Fibroblast of the aortic adventitia (primary cell): ENCODE measurements at places on chromosomes 5 and 9.

- DNase-seq = no peak
Measured at GRCh38 chr9:84062538-84062937, 81.9 kb downstream of the RMI1 start.

DNA sequence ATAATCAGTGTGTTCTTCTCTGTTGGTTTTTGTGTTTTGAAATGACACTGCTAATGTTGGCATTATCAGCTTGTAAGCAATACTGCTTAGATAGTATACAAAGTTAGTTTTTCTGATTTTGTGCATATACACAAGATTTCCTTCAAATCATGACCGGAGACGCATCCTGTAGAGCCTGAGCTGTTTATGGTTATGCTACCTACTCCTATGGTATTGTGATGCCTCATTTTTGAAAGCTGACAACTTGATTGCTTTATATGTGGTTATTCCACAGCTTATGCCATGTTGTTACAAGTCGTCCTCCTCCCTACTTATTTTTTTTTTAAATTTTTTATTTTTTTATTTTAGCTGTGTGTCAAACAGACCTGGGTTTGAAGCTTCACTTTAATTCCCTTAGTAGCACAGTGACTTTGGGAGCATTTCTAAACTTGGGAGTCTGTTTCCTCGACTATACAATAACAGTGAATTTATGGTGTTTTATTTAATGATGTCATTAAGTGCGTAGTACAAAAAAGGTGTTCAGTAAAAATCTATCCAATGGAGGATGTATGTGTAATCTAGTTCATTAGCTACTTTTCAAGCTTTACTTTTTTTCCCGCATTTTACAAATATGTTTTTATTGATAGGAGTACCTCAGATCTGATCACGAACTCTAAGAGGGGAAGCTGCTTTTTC is 59.5 kb downstream of the PARP8 start:
- DNase-seq = no peak

DNA sequence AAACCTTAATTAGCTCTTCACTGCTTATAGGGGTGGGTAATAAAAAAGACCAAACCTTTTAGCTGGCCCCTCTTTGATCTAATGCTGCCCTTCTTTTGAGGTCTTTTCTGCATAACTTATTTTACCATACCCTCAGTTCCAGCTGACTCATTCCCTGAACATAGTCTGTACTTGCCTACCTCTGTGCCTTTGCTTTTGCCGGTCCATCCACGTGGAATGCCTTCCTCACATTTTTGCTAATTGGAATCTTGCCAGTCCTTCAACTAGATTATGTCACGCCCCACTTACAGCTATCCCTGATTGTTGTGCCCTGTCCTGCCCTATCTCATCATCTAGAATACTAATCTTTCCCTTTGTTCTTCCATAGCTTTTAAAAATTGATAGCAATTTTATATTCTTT is 44.2 kb downstream of the FAF2 start:
- peak; percentile 13 for DNase-seq

GRCh38 chr5:124337996-124338395 is 408.4 kb downstream of the ZNF608 start:
- peak; percentile 59 for DNase-seq

- no peak for DNase-seq
Measured at GRCh38 chr5:61999371-61999770, 306.6 kb upstream of the KIF2A start.

GRCh38 chr5:122008061-122008460 is 46.3 kb downstream of the SRFBP1 start:
- DNase-seq = no peak

DNA sequence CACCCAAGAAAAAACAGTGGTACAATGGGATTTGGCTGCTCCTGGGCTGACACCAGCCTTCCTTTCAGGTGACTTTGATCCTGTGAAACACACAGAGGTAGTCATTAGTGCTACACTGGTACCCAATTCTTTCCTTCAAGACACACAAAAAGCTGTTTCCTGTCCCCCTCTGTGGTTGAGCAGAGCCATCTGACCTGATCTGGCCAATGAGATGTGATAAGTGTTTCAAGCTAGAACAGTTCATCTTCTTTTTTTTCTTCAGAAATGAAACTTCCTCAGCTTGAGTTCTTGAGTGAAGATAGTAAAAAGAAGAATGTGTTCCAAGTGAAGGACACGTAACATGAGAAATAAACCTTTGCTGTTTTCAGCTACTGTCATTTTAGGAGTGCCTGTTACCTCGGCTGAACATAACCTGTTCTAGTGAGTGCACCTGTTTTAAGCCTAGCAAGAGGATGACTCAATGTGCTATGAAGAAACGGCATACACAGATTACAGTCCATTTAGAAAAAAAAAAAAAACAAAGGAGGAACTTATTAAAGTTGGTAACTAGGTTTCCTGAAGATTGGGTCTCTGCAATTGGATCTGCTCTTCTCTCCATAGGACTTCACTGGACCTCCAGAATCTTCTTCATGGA is 287.8 kb downstream of the GAS1 start:
- DNase-seq = no peak

DNA sequence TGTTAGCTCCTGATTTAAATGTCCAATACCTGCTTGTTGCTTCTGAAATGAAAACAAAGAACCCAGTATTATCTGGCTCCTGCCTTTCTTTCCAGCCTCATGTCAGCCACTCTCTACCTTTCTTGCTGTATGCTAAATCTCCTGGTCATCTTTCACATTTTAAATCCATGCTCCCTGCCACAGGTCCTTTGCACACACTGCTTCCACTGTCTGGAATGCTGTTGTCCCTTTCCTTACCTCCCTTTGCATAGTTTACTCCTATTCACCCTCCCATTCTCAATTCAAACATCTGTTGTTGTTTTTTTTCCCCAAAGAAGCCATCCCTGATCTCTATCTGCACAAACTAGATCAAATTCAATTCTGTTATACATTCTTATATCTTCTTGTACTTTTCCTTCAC is 97.0 kb upstream of the NR4A3 start:
- no peak for DNase-seq

GRCh38 chr5:35617435-35618303 is at the start of gene SPEF2:
TSS of gene SPEF2 (plus strand) at chr5:35617863. CDS start at chr5:35617998, 135 bp downstream.
- peak; percentile 89 for DNase-seq

DNA sequence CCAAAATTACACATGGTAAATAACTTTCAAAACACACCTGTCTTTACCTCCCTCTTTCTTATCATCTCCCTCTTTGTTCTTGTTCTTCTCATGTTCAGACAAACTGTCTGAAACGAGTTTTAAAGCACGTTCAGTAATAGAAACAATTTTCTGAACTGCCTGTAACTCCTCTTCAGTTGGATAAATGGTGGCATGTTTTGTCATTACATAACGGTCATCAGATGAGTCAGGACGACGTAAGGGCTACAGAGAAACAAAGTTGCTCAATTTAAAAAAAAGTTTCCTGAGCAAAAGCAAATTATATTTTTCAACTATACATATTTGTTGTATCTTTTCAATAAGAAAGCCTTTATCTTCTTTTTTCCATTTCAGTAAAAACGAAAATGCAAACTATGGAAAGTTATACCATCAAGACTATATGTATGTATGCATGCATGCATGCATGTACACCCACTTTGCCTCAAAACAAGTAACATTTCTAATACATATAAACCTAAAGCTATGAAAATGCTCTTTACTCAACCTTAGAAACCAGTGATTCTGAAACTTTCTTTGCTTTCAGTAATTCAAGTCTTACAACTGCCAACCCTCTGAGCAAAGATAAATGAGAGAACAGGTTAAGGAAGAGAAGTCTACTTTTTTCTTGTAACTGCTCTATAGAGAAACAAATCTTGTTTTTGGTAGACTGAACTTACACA is 56.0 kb downstream of the ZFR start:
- DNase-seq = peak; percentile 70
